HCT116 (cell line): ENCODE measurements at places on chromosomes 2 and 18. TPM values are rescaled to one million over a fixed set of nuclear protein-coding genes. Genes with fewer than 3 reads are reported as not detected.

The ABI2 gene
- total RNA-seq = 75.6 TPM

GRCh38 chr18:22182884-22183697, 13.7 kb downstream of the GATA6 start:
- DNase-seq = no peak

The RAB17 gene
- 41.8 TPM for total RNA-seq

- DNase-seq = no peak
These were observed 124.1 kb downstream of the MMADHC start for GRCh38 chr2:149463328-149464002.

GRCh38 chr2:17672583-17673317, 80.9 kb downstream of the SMC6 start:
- DNase-seq = no peak

DNA sequence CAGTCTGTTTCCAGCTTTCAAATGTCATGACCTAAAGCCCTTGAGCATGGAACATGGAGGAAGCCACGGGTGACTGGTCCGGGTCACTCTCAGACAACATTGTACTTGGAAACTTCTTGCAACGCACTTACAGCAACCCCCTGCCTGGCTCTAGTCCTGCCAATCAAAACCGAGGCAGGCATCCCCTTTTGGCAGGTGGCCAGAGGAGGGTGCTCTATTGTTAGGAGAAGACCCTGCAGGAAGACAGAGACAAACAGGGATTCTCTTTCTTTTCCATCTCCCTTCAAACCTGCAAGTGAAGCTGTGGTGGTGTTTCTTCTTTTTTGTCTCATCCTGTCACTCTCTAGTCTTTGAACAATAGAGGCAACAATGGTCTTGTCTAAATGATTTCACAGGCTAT, 667.2 kb downstream of the ZEB2 start:
- no peak for DNase-seq
